Neural crest cell (in vitro differentiated cells): ENCODE measurements at places on chromosomes 2 and 18. TPM values are rescaled to one million over a fixed set of nuclear protein-coding genes. Genes with fewer than 3 reads are reported as not detected.

- DNase-seq = no peak
Measured at GRCh38 chr2:66853585-66853984, 418.7 kb downstream of the MEIS1 start.

SNORC gene
- 2.8 and 3.0 TPM in 2 replicates for total RNA-seq

DNA sequence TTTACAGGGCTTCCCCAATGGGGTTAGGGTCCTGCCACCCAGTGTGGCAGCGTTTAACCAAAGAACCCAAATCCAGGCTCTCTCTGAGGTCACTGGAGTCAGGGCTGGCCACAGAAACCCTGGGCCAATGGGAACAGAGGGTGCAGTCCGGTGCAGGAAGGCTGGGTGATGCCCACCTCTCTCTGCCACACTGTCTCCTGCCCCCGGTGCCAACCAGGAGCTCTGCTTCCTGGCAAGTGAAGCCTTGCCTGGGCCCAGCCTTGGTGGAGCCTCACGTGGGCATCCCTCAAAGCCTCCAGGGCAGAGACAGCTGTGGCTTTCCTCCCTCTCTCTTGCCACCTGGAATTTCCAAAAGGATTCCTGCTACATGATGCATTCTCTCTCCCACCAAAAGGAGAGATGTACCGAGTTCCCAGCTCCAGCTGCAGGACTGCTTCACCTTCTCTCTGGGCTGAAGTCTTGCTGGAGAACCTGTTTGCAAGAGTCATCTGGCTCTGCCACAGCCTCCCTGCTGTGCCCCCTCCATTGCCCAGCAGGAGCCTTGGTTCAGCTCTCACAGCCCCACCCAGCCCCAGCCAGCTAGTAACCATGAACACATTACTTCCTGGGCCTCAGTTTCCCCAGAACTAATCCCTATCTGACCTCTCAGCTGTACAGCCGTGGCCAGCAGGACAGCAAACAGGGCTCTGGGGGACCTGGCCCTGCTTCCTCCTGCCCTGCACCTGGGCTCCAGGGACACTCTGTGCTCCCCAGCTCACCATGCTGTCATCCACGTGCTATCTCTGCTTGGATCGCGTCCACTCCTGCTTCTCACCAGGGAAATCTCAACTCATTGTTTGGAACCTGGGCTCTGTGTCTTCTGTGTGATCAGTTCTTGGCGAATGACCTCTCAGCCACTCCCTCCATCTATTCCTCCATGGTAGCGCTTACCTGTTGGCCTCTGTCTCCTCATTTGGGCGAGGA lies 43.4 kb downstream of the KCNF1 start:
- DNase-seq = no peak

- no peak for DNase-seq
Measured at GRCh38 chr2:188512456-188512855, 220.8 kb downstream of the GULP1 start.

DNA sequence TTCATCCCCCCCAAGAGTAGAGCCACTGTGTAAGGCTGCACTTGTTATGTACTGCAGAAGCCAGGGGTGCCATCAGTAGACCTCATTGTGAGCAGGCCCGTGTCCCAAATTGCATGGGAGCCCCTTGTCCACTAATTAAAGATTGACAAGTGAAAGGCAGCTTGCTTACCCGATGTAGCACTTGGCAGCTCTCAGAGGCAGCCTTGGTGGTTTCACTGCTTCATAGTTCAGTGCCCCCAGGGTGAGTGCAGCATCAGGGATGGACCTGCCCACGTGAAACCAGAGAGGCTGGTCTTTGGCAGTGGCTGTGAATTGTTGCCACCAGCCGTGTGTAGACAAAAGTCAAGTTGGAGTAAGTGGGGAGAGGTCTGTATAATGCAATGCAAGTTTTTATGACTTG lies 13.3 kb downstream of the TUBB6 start:
- no peak for DNase-seq

DNA sequence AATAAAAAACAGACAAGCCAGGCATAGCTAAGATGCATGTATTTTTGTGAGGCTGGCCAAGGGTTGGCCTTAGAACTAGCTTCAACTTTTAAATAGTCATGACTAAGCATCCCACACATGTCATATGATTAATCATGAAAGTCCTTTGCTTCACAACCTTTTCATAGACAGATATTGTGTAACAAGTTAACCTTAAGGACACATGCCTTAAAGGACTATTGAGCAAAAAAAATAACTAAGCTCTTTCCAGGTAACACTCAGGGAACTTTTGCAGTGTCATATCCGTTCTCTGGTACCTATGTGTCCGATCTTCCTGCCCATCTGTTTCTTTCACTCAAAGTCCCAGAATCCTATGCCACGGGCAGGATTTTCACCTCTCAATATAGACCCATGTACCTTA lies 498.4 kb downstream of the STK39 start:
- DNase-seq = no peak

DNA sequence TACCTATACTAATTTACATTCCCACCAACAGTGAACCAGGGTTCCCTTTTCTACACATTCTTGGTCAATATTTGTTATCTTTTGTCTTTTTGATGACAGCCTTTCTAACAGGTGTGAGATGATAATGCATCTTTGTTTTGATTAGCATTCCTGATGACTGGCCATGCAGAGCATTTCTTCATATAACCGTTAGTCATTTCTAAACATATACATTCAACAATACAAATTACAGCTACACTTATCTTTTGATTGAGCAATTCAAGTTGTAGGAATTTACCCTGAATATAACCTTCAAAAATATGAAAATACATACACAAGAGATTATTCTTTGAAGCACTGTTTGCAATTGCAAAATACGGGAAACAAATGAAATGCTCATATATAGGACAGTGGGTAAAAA lies 94.9 kb downstream of the TMEM131 start:
- DNase-seq = no peak

- no peak for DNase-seq
Measured at GRCh38 chr18:46247942-46248341, 143.8 kb downstream of the HAUS1 start.
